ENCODE measurements at places on chromosomes 12 and 14.

DNA sequence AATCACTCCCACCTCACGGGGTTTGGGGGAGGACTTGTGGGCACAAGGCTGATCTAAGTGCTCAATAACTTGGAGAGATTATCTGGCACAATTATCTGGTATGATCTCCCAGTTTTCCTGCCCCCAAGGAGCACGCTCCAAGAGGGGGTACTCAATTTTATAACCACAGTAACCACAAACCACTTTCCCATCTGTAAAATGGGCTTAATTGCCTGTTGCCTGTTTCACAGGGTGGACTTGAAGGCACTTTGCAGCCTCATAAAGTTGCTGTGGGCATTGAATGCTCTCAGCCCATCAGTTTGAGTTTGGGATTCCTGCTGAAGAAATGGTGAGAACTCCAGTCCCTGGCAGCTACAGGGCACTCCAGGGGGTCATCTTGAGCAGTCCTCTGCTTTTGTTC is 4.4 kb downstream of the SLC8B1 start:
- no peak for DNase-seq

- DNase-seq, result no peak
Measured at GRCh38 chr12:78566456-78566855, 298.1 kb upstream of the SYT1 start.

GRCh38 chr14:79598339-79598738 is 613.0 kb downstream of the DIO2 start:
- no peak for DNase-seq

DNA sequence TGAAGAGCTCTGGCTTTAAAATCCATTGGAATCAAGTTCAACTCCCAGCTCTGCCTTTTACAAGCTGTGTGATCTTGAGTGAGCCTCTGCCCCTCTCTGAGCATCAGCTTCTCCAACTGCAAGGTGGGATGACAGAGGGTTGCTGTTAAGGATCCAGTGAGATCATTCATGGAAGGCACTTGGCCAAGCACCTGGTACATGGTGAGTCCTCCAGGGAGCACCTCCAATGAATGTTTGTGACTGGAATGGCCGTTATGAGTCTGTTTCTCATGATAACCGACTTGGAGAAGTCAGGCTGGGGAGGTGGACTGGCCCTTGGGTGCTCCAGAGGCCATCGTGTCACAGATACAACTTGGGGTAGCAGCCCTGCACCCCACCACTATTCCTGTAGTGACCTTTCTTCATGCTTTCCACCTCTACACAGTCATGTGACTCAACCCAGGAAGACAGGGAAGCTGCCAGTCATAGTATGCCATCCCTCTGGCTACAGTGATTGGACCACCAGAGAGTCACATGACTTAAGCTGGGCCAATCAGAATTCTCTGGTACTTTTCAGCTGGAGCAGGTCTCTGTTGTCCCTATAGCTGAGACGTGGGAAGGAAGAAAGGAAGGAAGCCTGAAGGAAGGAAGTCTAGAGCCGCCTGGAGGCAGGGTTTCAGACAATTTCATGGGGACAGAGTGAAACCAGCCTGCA is 146.5 kb upstream of the MYL2 start:
- peak; percentile 35 for DNase-seq

GRCh38 chr12:55996715-55997534 is at the start of gene SUOX:
TSS of gene SUOX (plus strand) at chr12:55997276. CDS start at chr12:56002222, 4,946 bp downstream.
- DNase-seq, result peak; percentile 91

- DNase-seq, result no peak
Measured at GRCh38 chr12:29733060-29733459, 50.7 kb downstream of the TMTC1 start.

All from iPS DF 19.7 (cell line).